Muscle of back (tissue), 13 donors: ENCODE measurements at places on chromosomes 4 and X.
A peak's percentile ranks its signal among the peaks of the same experiment; 100 is the strongest.

DNA sequence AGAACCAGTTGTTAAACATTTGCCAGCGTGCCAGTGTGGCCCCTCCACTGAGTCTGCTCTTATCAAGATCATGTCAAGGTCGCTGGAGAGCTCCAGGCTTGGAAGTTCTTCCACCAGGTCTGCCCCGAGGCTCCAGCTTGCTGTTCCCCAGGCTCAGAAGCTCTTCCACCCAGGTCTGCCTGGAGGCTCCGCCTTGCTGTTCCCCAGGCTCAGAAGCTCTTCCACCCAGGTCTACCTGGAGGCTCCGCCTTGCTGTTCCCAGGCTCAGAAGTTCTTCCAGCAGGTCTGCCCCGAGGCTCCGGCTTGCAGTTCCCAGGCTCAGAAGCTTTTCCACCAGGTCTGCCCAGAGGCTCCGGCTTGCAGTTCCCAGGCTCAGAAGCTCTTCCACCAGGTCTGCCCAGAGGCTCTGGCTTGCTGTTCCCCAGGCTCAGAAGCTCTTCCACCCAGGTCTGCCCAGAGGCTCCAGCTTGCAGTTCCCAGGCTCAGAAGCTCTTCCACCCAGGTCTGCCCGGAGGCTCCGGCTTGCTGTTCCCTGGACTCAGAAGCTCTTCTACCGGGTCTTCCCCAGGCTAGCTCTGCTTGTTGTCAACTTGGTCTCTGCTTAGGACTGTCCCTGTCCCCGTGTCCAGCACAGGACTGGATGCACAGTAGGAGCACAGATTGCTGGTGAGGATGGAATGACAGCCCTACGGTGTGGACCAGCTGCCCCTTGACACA, 54.4 kb downstream of the HMX1 start:
- no peak for DNase-seq

DNA sequence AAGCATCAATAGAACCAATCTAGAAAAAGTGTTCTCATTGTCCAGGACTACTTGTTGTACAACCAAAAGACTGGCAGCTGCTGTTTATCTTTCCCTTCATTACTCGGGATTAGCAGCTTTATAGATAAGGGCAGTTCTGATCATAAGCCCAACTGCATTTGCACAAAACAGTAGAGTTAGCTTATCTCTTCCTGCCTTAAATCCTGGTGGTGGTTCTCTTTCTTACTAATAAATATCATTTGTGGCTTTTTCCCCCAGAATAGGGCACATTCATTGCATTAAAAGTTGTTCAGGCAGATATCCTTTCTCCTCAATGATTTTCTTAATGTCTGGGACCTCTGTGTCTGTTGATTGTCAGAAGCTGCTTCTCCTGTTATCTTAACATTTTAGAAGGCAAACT, 20.2 kb upstream of the RRAGB start:
- DNase-seq = no peak

DNA sequence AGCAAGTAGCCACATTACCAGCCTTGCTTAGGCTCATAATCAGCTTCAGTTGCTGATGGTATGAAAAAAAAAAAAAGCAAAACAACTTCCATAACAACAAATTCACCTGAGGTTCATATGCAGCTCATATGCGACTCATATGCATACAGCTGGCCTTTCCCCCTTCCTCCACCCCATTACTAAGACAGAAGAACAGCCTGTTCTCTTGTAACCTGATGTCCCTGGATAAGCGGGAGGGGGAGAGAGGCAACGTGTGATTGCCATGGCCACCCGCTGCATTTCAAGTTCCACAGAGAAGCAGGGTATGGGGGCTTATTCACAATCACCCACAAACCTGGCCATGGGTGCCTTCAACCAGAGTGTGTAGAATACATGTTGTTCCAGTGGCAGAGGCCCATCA, 95.1 kb upstream of the DGKK start:
- DNase-seq = no peak

DNA sequence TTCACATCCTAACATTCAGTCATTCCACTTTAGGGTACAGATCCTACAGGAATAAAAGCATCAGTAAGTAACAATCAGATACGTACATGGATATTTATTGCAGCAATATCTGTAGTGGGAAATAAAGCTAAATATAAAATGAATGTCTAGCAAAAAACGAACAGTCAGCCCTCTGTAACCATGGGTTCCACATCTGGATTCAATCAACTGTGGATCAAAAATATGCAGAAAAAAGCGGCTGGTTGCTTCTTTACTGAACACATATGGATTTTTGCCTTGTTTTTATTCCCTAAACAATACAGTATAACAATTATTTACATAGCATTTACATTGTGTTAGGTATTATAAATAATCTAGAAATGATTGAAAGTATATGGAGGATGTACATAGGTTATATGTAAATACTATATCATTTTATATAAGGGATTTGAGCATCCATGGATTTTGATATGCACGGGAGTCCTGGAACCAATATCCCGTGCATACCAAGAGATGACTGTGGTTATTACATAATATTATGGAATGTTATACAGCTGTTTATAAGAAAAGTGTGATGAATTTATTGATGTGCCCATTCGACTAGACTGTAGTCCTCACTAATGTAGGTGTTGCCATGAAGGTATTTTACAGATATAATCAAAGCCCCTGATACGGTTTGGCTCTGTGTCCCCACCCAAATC, 132.8 kb downstream of the ARHGEF9 start:
- peak; percentile 66 for DNase-seq

- no peak for DNase-seq
Observed at GRCh38 chrX:5528057-5528456, 700.6 kb downstream of the NLGN4X start.

DNA sequence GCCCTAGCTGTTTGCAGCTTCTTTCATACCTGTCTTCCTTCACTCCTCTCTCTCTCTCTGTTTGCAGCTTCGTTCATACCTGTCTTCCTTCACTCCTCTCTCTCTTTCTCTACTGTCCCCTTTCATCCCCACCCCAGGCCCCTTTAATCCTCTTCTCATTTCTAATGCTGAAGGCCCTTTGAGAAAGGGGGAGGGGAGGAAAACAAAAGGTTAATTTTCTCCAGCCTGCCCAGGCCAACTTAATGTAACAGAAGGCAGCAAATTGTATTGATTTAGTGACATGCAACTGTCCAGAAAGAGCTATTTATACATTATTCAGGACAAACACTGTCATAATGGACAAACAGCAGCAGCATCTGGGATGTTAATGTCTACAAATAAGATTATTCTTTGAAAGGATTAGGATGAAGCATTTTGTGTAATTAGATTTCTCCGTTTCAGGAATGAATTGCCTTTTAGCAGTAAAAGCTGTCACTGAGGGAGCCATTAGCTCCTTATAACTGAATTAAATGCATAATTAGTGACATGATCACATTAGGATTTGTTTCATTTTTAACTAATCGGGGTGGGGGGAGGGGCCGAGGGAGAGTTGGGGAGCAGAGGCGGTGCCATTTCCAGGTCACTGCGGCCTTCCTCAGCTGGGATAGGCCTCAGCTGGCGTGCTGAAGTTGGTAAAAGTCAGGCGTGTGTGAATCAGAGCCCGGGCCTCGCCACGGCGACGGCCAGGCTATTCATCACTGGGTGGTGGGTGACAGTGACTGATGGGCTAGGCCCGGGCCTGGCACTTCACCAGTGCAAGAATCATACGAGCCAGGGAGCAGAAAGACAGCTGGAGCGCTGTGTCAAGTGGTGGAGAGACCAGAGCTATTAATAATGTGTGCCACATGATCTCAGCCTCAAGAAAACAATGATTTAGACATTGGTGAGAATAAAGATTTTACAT, 174.5 kb downstream of the NKX6-1 start:
- DNase-seq = peak; percentile 11

DNA sequence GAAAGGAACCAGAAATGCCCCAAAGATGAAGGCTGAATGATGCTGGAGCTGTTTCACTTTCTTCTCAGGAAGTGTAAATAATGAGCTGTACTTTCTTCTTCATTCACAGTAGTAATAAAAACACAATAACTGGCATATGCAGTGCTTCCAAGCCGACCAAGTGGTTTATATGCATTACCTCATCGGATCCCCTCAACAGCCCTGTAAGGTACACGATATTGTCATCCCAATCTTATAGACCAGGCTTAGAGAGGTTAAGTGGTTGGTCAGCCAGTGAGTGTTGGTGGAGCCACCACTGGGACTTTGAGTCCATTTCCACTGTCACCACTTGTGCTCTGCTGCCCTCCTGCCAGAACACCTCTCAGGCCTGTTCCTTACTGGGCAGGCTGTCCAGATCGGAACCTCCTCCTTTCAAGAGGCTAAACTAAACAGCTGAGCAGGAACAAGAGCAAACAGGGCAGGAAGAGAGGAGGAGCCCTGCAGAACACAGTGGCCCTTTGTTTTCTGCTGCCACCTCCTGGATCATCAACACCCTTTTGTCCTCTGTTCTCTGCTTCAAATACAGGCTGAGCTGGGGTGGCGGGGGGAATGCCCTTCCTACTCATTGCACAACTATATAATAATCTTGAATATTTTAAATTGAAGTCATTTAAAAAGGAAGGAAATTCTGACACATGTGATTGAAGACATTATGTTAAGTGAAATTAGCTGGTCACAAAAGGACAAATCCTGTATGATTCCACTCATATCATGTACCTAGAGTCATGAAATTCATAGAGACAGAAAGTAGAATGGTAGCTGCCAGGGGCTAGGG, 112.5 kb upstream of the ATP6AP2 start:
- DNase-seq = peak; percentile 69

DNA sequence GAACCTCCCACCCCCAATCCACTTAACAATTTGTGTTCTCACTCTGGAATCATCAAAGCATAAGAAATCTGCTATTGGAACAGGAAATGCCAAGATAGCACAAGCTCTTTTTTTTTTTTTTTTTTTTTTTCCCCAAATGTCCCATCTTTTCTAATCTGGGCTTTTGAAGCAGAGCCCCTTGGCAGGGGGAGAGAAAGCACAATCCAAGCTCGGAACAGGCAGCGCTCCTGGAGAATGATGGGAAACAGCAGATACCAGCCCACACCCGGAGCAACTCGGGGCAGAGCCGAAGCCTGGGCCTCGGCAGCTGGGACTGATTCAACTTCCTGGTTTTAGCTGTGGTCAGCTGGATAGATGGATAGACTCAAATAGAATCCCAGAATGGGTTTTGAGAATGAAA, 235.1 kb downstream of the QDPR start:
- DNase-seq = no peak

GRCh38 chr4:66160606-66161005, 490.3 kb upstream of the EPHA5 start:
- no peak for DNase-seq

GRCh38 chr4:122652379-122652778, 31.5 kb upstream of the IL21 start:
- peak; percentile 30 for DNase-seq

DNA sequence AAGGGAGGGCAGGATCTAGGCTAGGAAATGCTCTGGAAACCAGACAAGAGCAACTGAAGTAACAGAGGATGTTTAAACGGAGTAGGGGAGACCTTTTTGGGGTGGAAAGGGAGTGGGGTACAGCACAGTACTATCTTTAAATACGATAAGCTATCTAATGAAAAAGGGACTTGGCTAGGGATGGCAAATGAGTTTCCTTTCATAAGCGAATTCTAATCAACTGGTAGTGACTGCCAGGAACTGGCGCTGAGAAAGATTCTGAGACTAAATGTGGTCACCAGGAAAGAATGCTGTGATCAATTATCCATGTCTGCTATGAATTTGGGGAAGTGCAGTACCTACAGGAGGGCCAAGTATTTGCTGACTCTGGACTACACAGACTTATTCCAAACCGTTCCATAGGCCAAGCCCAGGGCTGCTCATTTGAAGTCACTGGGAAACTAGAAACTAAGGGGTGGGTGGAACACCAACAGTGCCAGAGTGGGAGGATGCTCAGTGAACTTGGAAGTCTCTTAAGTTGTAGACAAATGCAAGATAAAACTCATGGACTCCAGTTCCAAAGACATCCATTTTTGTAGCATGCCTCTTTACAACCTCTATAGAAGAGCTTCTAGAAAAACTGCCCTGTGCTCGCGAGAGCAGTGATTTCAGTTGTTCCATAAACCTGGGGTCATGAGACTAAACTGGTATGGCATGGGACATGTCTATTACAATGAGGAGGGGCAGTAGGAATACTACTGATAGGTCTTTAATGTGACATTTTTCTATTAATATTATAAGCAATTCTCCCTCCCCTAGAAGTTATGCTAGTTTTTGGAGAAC, 2.0 kb downstream of the TRAPPC2 start:
- peak; percentile 59 for DNase-seq

GRCh38 chr4:681736-682451, 7.1 kb downstream of the SLC49A3 start:
- no peak for DNase-seq

DNA sequence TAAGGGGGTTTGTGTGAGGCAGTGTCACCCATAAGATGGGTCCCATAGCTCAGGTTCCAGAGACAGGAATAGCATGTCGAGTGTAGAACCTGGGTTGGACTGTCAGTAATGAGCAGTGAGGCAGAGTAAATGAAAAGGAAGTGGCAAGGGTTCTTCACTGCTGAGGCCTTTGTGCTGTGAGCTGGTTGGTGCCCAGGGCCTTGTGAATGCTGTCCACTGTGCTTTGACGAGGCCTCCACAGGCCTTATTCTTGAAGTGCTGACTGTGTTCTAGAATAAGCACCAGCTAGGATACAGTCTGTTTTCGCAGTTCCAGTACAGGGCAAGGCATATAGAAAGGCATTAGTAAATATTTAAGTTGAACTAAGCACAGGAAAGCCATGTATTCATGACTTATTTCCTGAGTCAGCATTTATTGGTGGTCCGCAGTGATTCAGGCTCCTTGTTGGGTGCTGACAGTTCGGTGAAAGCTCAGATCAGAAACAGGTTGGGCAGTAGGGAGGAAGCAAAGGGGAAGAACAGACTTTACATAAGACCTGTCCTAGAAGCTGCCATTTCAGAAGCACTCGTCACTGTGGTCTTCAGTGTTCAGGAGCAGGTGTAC, 25.6 kb upstream of the TADA2B start:
- DNase-seq = no peak

DNA sequence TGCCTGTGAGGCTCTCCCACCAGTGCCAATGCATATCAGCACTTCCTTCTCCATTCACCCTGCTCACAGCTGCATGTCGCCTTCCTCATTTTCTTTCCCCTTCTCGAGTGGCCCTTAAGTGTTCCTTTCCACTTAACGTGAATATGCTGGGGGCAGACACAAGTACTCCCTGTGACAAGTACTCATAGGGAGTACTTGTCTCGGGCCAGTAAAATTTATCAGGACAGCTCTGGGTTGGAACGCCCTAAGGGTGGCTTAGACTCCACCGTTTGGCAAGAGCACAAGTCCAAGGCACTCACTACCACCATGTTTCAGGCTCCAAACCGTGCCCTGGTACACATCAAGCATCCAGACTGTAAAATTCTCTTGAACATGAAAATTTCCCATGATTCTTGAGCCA, 3.9 kb upstream of the LDOC1 start:
- DNase-seq = no peak

DNA sequence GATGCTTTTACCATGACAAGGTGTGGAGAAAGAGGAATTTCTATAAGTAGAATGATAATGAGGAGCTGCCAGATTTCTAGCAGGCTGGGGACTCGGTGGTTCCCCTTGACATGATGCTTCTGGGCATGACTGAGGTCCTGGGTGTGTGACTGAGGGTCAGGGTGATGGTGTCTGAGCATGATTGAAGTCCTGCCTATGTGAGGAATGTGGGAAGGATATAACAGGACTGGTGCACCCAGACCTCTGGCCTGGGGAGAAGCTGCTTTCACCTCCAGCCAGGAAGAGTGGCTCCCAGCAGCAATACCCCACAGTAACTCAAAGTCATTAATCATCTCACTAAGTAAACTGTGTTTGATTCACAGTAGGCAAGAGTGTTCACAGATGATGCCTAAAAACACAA, 17.4 kb downstream of the SORBS2 start:
- no peak for DNase-seq
